B cell (primary cell): ENCODE measurements at places on chromosomes 1 and 21. TPM values are rescaled to one million over a fixed set of nuclear protein-coding genes. Genes with fewer than 3 reads are reported as not detected.

DNA sequence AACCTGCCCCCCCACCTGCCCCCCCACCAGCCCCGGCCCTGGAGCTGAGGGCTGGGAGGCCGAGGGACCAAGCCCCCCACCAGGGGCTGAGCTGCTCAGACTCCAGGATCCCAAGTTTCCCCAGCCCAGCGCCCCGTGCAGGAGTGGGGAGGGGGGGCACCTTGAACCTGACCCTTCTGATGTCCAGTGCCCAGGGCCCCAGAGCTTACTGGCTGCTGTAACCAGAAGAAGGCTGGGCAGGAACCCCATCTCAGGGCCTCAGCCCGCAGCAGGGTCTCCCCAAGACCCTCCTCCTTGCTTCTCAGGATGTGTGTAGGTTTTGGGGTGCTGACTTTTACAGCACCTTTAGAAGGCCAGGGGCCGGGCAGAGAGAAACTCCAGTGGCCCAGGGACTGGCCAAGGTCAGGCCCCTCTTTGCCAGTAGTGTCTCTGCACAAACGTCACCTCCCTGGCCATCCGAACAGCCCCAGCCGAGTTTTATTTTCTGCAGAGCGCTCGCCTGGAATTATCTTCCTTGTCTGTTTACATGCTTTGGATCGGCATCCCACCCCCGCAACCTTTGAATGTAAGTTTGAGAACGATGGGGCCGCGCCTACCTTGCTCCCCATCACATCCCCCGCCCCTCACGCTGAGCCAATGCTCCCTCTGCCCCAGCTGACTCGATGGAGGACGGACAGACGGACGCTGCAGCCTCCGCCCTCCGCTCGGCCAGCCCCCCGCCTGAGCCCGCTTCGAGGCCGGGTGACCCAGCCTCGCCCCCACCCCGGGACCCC is 70.1 kb upstream of the CASZ1 start:
- DNase-seq = peak; percentile 40
- H3K27ac ChIP-seq = no peak overlapping the region
- H3K27me3 ChIP-seq = peaks cover 49% of the 10 kb centered on the region
- H3K4me3 ChIP-seq = no peak overlapping the region

Gene PRKCZ
- 53.2 and 54.4 TPM in 2 replicates for total RNA-seq

GRCh38 chr1:159208175-159208825 is 3.6 kb downstream of the ACKR1 start:
- no peaks in the 10 kb centered on the region for H3K36me3 ChIP-seq
- no peaks in the 10 kb centered on the region for H3K27me3 ChIP-seq
- H3K4me3 ChIP-seq = no peak overlapping the region
- no peaks in the 10 kb centered on the region for H3K4me1 ChIP-seq
- no peak for DNase-seq
- no peak overlapping the region for H3K27ac ChIP-seq

DNA sequence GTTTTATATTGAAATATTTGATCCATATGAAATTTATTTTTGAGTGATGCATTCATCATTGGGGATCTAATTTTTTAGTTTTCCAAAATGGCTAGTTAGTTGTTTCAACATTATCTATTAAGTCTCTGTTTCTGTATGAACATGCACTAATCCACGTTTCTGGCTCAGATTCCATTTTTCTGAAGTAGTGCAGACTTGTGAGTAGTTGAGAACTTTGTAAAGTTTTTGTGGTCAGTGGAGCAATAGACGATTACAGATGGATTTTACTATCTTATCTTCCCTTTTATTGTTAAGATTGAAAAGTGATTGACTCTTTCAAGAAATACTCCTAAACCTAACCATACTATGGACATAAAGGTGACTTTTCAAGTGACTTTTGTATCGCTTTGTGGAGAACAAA is 16.7 kb downstream of the SOAT1 start:
- peaks cover 2% of the 10 kb centered on the region for H3K36me3 ChIP-seq
- no peaks in the 10 kb centered on the region for H3K27me3 ChIP-seq
- no peaks in the 10 kb centered on the region for H3K4me1 ChIP-seq
- H3K27ac ChIP-seq = no peak overlapping the region

DNA sequence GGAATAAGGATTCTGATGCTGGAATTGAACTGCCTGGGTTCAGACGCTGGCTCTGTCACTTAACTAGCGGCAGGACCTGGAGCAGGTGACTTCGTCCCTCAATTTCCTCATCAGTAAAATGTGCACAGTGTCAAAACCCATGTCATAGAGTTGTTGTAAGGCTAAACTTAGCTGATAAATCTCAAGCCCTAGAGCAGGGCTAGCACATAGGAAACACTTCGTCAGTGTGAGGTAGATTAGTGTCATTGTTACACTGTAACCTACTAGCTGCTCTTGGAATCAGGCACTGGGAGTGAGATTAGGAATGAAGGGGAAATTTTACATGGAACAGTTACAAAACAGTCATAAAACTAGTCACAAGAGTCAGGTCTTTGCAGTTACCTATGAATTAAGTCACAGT is 56.1 kb upstream of the ANGPTL1 start:
- H3K27ac ChIP-seq = peak overlapping the region; percentile 28
- no peaks in the 10 kb centered on the region for H3K27me3 ChIP-seq
- H3K4me3 ChIP-seq = no peak overlapping the region
- peaks cover 33% of the 10 kb centered on the region for H3K4me1 ChIP-seq
- peaks cover 14% of the 10 kb centered on the region for H3K36me3 ChIP-seq
- DNase-seq = no peak

- no peaks in the 10 kb centered on the region for H3K4me1 ChIP-seq
- no peaks in the 10 kb centered on the region for H3K27me3 ChIP-seq
- no peak overlapping the region for H3K4me3 ChIP-seq
- no peak for DNase-seq
Observed at GRCh38 chr1:24713736-24714135, 31.5 kb upstream of the CLIC4 start.

DNA sequence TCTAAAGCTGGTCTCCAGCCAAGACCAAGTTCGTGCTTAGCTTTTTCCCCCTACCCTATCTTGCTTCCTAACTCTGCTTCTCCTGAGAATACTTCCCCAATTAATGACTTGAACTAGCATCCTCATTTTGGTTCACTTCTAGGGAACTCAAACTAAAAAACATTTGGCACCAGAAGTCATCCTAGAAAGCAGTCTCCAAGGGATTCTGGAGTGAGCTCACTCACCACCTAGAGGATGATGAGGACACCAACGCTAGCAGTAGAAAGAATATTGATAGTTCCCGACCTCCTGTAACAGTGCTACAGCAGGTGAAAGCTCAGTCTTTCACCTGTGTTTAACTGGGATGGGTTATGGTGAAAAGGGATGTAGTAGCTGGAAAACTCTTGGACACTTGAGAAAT is 4.7 kb upstream of the PSMB2 start:
- no peak overlapping the region for H3K4me3 ChIP-seq
- H3K27me3 ChIP-seq = peaks cover 11% of the 10 kb centered on the region
- H3K36me3 ChIP-seq = no peaks in the 10 kb centered on the region
- no peaks in the 10 kb centered on the region for H3K4me1 ChIP-seq

DNA sequence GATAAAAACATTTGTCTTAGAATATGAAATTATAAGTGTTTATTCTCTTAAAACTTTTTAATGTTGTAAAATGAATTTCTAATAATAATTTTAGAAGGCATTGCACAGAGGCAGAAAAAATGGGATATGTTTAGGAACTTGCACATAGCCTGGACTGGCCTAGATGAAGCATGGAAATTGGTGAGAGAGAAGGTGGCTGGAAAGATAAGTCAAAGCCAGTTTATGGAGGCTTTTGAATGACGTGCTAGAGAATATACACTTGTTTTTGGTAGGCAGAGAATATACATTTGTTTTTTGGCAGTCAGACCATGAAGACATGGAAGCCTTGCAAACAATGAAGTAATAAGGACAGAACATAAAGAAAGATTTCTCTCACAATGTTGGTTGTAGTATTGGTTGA is 2.3 kb upstream of the C4BPA start:
- no peak for DNase-seq
- no peak overlapping the region for H3K27ac ChIP-seq
- no peaks in the 10 kb centered on the region for H3K36me3 ChIP-seq
- H3K27me3 ChIP-seq = peaks cover 7% of the 10 kb centered on the region
- no peak overlapping the region for H3K4me3 ChIP-seq
- H3K4me1 ChIP-seq = no peaks in the 10 kb centered on the region
